HepG2 (cell line): ENCODE measurements at places on chromosomes 11 and 22. TPM values are rescaled to one million over a fixed set of nuclear protein-coding genes. Genes with fewer than 3 reads are reported as not detected.

GRCh38 chr11:68303982-68304780 lies 8.2 kb upstream of the LRP5 start:
- DNase-seq, result no peak

DNA sequence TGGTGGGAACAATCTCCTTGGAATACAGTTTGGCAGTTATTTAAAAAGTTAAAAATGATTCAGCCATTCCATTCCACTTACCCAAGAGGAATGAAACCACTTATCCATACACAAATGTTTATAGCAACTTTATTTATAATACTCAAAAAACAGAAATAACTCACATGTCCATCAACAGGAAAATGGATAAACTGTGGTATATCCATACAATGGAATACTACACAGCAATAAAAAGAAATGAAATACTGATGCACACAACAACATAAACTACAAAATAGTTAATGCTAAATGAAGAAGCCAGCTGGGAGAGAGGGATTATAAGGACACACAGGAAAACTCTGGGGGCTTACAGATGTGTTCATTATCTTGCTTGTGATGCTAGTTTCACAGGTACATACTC lies 64.7 kb downstream of the FCHSD2 start:
- no peak for DNase-seq

DNA sequence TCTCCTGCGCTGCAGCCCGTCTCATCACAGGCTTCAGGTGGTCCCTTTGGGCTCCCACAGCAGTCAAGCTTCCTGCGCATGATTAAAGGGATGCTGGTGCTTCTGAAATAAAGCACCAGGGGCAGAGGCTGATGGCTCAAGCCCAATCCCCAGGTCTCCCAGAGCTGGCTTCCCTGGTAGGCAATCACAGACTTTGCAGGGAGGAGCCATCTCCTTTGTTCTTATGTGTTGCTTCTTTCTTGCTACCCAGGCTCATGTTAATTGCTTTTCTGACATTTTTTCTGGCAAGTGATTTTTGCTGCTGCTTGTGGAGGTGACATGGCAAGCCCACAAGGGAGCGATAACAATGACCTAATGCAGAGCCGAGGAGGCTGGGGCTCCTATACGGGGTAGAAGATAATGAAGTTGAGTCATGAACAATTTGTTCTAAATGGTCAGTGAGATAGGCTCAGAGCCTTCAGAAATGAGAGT lies 25.2 kb upstream of the PLET1 start:
- no peak for DNase-seq

DNA sequence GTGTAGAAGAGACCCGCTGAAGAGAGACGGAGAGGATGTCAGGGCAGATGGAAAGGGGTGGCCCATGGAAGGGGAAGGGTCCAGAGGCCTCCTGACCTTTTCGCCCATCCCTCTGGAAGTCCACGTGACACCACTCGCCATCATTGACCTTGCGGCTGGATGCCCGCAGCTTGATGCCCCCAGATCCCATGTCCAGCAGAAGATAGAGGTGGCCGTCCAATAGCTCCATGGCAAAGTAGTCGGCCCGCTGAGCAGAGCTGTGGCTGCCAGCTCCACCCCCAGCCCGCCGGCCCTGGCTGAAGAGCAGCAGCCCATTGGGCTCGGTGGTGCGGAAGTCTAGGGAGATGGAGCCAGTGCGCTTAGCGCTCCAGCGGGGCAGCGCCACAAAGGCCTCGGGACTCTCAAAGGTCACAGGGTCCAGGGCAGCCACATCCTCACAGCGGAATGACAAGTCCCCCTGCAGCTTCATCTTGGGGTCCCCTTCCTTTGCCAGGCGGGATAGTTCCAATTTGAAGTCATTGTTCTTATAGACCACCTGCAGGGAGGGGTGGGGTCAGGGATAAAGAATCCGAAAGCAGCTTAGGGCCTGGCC lies 55.7 kb downstream of the NRXN2 start:
- DNase-seq, result no peak

DNA sequence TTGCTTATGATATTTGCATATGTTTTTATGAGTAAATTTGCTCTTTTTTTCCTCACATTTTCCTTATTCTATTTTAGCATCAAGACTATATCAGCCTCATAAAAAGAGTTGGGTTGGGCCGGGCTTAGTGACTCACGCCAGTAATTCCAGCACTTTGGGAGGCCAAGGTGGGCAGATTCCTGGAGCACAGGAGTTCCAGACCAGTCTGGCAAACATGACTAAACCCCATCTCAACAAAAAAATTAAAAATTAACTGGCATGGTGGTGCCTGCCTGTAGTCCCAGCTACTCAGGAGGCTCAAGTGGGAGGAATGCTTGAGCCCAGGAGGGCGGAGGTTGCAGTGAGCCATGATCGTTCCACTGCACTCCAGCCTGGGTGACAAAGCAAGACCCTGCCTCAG lies 148.8 kb upstream of the ANO5 start:
- DNase-seq, result no peak

- no peak for DNase-seq
Measured at GRCh38 chr11:13931356-13931755, 31.2 kb upstream of the SPON1 start.

GRCh38 chr11:35404388-35404775 lies 15.0 kb downstream of the SLC1A2 start:
- DNase-seq, result peak; percentile 18

- DNase-seq, result no peak
Measured at GRCh38 chr11:101362643-101363042, 221.2 kb downstream of the TRPC6 start.

GRCh38 chr11:34749666-34750659 lies 129.1 kb downstream of the EHF start:
- DNase-seq, result no peak

Gene OTOG
- total RNA-seq, result not detected in 2 replicates

Gene CBX7
- total RNA-seq, result 0.20 and 0.35 TPM in 2 replicates

Gene OR51B4
- 0.11 and 0.22 TPM in 2 replicates for total RNA-seq

Gene P2RY6
- 0.11 and 0.29 TPM in 2 replicates for total RNA-seq
